NCI-H2081 (cell line): ENCODE measurements at places on chromosomes 12 and 14.

- no peak for DNase-seq
Measured at GRCh38 chr12:13069380-13069779, 25.2 kb downstream of the FAM234B start.

DNA sequence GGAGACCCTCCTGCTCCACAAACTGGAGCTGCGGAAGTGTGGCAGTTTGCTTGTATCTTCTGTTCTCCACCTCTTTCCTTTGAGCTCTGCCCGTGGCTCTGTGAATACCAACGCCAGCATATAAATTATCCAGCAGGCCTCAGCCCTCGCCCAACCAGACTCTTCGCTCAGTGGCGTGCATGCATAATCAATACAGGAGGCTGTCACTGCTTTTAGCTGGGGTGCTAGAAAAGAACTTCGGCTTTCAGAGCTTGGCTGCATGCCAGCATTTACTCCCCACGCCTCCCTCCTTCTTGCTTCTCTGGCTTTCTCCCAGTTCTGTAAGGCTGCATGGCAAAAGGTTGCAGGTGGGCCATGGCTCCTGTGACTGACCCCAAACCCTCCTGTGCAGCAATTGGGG, 26.9 kb downstream of the NRXN3 start:
- no peak for DNase-seq

- no peak for DNase-seq
Measured at GRCh38 chr14:59483363-59483762, 845 bp downstream of the L3HYPDH start.

DNA sequence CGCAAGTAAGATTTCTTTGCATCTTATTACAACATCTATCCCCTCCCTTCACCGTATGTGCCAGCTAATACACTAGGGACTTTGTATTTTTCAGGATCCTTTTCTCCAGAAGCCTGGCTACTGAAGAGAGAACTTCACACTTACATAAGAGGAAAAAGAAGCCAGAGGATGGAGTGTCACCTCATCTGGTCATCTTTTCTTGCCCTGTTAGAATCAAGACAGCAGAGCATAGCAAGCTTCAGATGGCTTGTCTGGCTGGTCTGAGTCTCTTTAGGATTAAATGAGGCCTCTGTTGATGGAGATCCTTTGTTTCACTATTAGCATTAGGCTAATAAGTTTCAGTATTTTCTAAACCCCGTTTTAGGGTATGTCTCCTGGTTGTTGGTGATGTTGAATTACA, 14.4 kb upstream of the AACS start:
- DNase-seq, result no peak

DNA sequence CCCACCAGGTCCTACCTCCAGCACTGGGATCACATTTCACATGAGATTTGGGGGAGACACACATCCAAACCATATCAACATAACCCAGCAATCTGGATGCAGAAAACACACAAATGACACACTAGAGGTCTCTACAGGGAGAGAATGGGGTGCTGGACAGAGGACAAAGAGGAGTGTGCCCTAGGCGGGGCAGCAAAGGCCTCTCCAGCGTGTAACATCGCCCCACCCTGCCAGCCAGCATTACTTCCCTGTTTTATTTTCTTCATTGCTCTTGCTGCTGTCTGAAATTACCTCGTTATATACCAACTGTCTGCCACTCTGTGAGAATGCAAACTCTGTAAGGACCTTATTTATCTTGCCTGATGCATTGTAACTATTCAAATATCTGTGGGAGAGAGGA, 61.1 kb downstream of the RIMBP2 start:
- no peak for DNase-seq

- peak; percentile 53 for DNase-seq
Measured at GRCh38 chr12:5124401-5124800, 80.7 kb downstream of the KCNA5 start.

GRCh38 chr12:96120359-96121100, 73.6 kb upstream of the ELK3 start:
- no peak for DNase-seq

GRCh38 chr14:28901631-28902030, 135.0 kb downstream of the FOXG1 start:
- DNase-seq, result no peak

GRCh38 chr14:98391061-98391460, 880.9 kb downstream of the BCL11B start:
- DNase-seq, result no peak

- DNase-seq, result no peak
Measured at GRCh38 chr14:28671425-28671824, 95.2 kb upstream of the FOXG1 start.

- peak; percentile 79 for DNase-seq
Measured at GRCh38 chr12:92143686-92144630, 1.7 kb downstream of the BTG1 start.

DNA sequence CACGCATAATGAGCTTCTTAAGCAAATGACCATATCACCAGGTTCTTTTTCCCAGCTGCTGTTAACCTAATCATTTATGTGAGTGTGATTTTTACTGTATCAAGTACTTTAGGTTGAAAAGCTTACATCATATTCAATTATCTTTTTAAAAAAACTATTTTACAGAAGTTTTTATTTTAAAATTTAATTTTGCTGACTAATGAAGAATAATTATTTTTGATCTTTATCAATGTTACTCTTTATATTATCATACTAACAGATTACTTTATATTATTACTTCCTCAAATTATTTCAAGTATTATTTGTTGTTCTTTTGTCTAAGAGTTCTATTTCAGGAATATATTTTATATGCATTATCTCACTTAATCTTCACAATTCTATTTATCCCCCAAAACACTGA, 236.3 kb downstream of the CPNE8 start:
- DNase-seq, result no peak

GRCh38 chr12:2805143-2805520, 7.3 kb upstream of the ITFG2 start:
- no peak for DNase-seq

DNA sequence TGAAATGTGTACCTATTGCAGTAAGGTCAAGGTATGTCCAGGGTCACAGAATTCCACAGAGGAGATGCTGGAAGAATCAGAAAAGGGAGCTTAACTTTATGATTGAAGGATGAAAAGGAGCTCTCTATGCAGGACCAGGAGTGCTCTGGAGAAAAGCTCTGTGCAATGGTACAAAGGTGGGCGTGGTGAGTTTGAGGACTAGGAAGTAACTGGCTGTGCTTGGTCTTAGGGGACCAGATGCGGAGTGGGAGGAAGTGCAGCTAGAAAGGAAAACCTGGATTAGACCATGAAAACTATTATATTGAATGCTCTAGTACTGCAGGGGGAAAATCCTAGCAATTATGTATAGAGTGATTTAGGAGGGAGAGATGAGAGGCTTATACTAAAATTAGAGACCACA, 56.8 kb downstream of the BTG1 start:
- DNase-seq, result no peak

GRCh38 chr14:104682107-104682593, 7.3 kb upstream of the INF2 start:
- no peak for DNase-seq

GRCh38 chr12:4001841-4002240, 128.6 kb upstream of the PARP11 start:
- DNase-seq, result no peak

DNA sequence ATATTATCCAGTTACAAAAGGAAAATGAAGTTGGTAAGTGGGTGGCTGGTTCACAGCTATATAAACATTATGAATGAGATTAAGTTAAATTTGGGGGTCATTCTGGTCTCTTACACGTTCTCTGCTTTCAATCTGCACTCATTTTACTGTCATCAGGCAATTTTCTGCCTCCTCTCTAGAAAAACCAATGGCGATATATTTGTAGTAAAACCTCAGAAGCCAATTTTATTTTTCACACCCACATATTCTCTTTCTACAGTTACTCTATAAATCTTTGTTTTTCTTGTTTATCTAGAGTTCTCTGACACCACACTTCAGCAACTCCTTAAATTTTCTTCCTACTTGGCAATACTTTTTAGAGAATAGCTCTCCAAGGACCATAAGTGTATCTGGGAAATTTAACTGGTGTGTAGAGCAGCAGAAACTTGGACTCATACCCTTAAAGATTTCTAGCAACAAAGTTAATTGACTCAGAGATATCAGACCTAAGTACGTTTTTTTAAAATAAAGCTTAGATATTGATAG, 926.9 kb downstream of the TMTC2 start:
- DNase-seq, result no peak

DNA sequence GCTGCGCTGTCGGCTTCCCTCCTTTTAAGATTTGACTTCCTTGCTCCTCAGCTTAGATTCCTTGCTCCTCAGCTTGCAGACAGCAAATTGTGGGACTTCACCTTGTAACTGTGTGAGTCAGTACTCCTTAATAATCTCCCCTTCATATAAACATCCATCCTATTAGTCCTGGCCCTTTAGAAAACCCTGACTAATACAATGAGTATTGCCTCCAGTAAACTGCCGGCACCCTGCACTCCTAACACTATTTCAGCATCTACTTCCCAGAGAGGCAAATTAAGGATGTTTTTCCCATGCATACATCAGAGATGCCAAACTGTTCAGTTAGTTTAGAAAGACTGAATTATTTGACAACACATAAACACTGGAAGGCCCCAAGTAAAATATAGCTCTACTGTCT, 611.3 kb upstream of the TMEM132C start:
- no peak for DNase-seq

DNA sequence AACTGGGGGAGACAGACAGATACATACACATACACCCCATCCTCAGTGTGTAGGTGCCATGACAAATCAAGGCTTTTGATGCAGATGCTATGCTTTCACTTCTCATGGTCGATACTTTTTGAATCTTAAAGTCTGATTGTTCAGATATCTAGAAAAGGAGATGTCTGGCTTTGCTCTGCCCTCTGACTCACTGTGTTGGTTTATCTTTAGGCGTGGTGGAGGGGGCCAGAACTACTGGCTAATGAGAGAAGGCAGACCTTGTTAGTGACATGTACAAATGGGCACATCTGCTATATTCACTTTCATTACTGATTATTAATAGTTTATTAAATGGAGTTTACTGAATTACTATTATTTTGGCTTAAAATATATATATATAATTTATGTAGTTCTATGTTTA, 444.3 kb upstream of the RGS6 start:
- no peak for DNase-seq

DNA sequence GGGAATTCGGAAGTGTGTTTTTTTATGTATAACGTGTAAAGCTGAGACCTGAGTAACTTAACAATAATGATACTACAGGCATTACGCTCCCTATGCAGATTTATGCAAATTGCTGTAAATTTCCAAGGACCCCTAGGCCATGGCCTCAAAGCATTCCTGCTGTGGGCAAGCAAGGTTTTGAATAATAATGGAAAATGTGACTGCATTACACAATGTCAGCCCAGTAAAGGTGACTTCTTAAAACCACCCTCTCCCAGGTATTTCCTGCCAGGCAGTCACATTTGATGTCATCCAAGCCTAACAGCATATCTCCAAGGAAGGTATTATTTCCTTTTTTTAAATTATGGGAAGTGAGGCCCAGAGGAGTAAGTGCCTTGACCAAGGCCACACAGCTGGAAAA, 621.0 kb downstream of the BCL11B start:
- no peak for DNase-seq

DNA sequence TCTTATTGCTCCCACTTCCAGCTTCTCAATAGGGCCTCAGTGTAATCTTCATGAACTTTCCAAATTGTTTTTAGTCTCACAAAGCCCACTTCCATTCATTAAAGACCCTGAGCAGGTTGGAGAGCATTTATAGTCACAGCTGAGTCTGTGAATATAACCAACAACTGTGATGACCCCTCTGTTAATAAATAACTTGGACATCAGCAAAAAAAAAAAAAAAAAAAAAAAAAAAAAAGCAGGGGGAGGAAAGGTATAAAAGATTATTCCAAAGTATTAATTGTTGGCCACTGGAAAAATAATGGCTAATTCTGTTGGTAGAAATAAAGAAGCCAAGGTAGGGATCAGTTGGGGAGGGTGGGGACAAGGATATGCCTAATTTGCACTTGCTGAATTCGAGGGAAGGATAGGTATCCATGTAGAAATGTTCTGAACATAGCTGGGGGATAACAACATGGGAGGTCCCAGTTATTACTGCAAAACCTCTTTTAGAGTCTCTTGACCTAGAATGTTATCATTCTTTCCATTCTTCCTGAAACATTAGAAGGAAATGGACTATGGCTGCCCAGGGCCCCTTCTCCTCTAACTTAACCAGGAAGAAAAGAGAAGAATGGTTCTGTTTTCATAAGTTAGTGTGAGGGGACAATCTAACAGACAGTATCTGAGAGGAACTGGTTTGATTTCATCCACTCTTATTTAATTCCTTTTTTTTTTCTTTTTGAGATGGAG, 56.5 kb downstream of the SAMD4A start:
- DNase-seq, result no peak

DNA sequence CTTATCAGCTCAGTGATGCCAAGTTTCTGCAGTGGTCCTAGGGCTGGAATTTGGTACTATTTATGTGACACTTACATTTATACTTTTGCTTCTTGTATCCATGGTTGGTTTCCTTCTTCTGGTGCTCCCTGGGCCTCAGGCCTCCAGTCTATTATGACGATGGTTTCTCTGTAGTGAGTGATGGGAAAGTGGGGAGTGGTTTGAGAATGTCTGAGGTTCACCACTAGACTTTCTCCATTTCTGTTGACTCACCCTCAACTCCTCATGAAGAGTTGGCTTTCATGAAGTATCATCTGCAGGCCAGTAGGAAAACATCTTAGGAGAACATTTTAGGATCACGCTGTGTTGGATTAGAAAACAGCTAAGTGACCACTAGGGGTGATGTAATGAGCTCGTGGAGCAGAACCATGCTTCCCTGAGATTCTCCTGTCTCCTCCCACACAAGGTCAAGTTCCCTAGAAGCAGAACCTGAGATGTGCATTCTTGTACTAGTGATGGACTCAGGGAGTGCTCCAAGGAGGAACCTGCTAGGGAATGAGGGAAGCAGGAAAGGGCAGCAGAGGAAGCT, 32.1 kb downstream of the RPH3A start:
- DNase-seq, result no peak

- DNase-seq, result no peak
Measured at GRCh38 chr12:26783131-26783526, 49.9 kb downstream of the ITPR2 start.

GRCh38 chr12:104736307-104736706, 221.8 kb downstream of the SLC41A2 start:
- no peak for DNase-seq

GRCh38 chr12:80791863-80792262, 75.2 kb downstream of the MYF5 start:
- DNase-seq, result no peak

DNA sequence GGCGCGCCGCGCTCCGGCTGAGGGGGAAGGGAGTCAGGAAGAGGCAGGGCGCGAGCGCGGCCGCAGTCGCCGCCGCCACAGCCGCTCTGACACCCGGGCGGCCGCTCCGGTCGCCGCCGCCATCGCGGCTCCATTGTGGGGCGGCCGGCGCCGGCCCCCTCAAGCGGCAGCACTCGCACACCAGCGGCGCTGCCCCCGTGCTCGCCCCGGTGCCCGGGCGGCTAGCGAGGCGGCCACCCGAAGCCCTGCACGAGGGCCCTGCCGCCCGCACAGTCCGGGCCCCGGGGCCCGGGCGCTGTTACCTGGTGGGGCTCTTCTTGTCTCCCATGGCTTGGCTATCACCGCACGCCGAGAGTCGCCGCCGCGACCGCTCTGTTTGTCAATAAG, 202 bp downstream of the YAF2 start:
- no peak for DNase-seq
